ENCODE measurements at places on chromosomes 1 and 21.

DNA sequence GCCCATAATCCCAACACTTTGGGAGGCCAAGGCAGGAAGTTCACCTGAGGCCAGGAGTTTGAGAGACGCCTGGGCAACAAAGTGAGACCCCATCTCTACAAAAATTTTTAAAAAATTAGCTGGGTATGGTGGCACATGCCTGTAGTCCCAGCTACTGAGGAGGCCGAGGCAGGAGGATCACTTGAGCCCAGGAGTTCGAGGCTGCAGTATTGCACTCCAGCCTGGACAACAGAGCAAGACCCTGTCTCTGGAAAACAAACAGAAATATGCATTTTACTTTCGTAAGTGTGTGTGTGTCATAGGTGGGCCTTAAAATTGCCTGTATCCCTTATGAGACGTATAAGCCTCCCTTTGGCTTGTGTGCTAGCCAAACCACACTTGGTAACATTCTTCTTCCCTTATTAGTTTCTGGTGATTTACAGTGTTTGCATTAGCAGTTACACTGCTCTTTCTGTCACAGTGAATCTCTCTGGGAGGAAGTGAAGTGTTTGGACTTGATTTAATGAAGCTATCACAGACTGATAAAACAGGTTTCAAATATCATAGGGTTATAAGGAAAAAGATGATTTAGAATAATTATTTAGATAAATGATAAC lies 48.9 kb upstream of the KIF26B start:
- DNase-seq = no peak

DNA sequence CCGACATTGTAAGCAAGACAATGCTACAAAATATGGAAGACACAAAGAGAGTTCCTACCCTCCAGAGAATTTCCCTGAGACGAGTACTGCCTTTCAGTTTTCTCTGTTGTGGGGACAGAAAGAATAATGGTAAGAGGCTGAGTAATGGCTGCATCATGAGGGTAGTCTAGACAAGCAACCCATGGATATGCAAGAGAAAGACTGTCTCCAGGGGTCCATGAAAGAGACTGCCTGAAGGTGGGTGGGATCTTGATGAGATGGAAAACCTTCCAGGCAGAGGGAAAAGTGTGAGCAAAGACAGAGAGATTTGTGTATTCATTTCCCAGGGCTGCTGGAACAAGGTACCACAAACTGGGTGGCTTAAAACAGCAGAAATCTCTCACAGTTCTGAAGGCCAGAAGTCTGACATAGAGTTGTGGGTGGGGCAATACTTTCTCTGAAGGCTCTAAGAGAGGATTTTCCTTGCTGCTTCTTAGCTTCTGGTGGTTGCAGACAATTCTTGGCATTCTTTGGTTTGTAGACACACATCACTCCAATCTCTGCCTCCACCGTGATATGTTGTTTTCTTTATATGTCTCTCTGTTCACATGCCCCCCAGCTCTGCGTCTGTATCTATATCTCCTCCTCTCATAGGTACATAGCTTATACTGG lies 41.4 kb downstream of the ANP32E start:
- no peak for DNase-seq

- no peak for DNase-seq
Measured at GRCh38 chr1:168146160-168146539, 9.4 kb upstream of the GPR161 start.

DNA sequence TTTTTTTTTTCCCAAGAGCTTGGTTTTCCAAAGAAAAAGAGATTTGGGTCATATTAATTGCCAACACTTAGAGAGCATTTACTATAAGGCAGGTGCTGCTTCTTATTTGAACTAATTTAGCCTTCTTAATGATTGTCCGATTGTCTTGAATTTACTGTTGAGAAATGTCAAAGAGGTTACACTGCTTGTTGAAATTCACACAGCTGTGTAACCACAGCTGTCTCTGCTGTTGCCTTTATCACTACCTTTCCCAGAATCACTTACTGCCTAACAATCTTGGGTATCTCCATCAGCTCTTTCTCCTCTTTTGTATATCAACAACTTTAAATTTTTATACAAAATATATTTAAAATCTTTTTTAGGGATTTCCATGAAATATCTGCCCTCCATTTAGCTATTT lies 115.6 kb downstream of the UCHL5 start:
- no peak for DNase-seq

DNA sequence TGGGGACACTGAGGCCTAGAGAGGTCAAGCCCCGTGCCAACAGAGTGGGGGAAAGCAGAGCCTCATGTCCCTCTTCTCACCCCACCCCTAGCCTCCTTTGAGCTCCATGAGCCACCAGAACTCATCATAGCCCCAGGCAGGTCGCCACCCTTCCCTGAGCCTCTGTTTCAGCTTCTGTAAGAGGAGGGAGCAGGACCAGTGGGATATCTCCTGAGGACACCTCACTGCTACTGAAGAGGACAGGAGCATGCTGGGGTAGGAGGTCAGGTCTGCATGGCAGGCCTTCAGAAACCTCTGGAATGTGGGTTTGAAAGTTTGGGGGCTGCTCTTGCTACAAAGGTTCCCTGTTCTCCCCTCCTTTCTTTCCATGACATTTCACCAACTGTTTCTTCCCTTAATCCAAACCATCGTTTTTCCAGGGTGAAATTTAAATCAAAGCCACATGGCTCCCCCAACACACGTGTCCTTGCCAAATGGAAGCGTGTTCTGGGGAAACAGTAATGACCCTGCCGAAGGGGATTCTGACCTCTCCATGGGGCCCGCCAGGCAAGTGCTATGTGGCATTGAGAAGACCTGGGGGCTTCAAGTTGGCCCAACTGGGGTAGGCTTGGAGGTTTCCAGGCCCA lies 88.1 kb upstream of the RUNX3 start:
- DNase-seq = no peak

- DNase-seq = no peak
Measured at GRCh38 chr1:62726011-62726442, 37.8 kb upstream of the DOCK7 start.

- DNase-seq = no peak
Measured at GRCh38 chr1:56448529-56449300, 130.6 kb downstream of the PLPP3 start.

DNA sequence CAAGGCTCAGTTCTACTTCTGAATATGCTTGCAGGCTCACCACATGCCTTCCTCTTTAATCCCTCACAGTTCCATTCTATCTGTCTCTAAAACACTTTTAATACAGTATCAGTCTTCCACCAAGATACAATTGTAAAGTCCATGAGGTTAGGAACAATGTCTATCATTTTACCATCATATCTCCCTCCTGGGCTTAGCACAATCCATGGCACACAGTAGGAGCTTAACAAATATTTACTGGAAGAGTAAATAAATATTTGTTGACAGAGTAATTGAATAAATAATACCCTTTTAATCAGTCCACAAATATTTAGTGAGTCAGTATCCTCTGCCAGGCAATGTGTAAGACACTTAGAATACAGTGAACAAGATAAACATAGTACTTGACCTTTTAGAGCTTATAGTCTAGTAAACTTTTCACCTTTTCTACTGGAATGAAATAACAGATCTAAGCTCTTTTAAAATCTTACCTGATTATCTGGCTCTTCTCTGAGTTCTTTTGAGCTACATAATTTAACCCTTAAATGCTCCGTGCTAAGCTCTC lies 12.7 kb upstream of the GADD45A start:
- DNase-seq = no peak

DNA sequence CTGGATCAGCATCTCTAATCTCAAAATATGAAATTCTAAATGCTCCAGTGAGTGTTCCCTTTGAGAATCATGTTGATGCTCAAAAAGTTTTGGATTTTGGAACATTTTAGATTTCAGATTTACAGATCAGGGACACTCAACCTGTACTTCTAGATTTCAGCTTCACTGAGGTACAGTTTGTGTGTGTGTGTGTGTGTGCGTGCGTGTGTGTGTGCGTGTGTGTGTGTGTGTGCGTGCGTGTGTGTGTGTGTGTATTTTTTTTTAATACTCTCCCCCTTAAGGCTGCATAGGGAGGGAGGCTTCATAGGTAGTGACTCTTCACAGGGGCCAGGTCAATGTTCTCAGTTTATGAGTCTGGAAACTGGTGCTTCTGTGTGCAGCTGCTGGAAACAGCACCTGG lies 77.5 kb downstream of the BRINP2 start:
- no peak for DNase-seq

DNA sequence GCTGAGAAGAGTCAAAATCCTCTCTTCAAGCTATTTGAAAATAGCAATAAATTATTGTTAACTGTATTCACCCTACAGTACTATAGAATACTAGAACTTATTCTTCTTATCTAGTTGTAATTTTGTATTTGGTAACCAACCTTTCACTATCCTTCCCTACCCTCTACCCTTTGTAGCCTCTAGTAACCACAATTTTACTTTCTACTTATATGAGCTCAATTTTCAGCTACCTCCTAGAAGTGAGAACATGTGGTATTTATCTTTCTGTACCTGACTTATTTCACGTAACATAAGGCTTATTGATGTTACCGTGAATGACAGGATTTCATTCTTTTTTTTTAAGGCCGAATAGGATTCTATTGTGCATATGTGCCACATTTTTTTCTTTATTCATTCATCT lies 30.0 kb downstream of the ZC3H11B start:
- no peak for DNase-seq

DNA sequence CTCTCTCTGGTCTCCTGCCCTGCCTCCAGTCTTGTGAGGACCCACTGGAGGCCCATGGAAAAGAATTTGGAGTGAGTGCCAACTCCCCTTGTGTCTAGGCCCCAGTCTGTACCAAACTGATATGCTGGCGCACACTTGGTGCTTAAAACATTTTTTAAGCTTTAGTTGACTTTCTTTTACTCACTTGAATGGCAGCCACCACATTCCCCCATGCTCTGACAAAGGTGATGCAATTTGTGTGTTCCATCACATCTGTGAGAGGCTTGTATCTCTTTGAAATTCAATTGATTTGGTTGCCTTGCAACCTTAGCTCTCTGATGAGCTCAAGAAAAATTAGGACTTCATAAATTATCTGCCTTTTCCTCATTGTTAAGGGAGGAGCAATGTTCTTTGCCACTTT lies 30.5 kb upstream of the WDTC1 start:
- DNase-seq = no peak

DNA sequence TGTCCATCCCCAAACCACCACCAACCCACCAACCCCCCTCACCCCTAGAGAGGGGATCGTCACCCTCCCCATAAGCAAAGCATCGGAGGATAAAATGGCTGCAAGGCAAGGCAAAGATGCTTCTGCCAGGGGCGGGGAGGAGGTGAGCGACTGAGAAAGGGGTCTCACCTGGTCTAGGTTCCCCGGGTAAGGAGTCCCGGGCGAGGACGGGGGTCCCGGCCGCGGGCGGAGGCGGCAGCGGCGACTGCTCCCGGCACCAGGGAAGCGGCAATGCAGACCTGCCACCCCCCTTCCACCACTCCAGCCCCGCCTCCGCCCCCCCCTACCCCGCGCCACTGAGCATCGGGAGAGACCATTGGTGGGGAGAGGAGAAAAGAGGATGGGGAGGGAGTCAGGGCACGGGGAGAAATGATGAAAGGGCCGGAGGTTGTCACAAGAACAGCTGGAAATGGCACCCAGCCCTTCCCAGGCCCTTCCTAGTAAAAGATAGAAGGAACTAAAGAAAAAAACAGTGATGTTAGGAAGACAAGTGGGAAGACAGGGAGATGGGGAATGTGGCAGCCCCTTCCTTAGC lies at the start of gene SV2A:
SV2A (minus strand) TSS at position 274 of the 574 bp plus-strand sequence. CDS start 4,004 bp downstream, outside the sequence.
- DNase-seq = peak; percentile 44

DNA sequence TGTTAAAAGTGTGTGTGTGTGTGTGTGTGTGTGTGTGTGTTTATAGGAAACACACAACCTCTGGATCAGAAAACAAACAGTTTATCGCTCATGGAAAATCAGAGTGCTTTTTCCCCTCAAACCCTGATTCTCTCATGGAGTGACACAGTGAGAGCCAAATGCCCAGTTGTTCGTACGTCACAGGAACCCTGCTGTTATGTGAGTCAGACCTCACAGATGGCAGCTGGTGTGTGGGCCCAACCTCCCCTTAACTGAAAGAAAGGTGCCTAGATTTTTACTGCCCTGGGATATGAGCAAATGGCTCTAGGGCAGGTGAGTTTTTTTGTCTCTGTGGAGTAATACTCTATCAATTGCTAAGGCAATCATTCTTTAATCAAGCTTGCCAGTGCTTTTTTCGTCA lies 1788.1 kb downstream of the BRINP3 start:
- no peak for DNase-seq

- no peak for DNase-seq
Measured at GRCh38 chr1:241842565-241842964, 5.4 kb upstream of the EXO1 start.

- DNase-seq = no peak
Measured at GRCh38 chr1:85001742-85002141, 4.8 kb upstream of the MCOLN2 start.

DNA sequence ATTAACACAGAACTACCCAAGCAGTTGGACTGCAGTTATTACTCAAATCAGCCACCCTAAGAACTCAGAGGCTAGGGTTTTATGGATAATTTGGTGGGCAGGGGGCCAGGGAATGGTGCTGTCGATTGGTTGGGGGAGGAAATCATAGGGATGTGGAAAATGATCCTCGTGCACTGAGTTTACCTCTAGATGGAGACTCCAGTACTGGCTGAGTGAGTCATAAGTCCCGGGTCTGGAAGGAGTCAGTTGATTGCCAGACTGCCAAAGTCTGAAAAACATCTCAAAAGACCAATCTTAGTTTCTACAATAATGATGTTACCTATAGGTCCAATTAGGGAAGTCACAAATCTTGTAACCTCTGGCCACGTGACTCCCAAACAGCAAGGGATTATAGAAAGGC lies 257.5 kb upstream of the PRMT6 start:
- DNase-seq = no peak

DNA sequence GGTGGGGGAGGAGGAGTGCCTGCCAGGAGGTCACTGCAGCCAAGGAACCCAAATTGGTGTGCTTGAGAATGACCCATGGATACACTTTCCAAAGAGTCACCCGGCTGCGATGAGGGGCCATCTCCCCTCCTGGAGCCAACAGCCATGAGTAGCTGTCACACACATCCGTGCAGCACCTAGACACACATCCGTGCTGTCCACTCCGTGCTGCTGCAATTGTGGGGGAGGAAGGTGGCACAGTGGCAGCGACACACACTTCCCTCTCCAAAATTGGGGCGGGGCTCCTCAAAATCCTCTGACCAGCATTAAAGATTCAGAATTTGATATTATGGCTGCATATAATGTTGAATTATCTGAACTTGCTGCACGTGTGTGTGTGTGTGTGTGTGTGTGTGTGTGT lies 15.8 kb downstream of the TP73 start:
- DNase-seq = no peak

- DNase-seq = no peak
Measured at GRCh38 chr1:212453156-212453857, 20.6 kb downstream of the NENF start.

- DNase-seq = peak; percentile 85
Measured at GRCh38 chr1:148388260-148389026, 94.7 kb downstream of the PPIAL4G start.

DNA sequence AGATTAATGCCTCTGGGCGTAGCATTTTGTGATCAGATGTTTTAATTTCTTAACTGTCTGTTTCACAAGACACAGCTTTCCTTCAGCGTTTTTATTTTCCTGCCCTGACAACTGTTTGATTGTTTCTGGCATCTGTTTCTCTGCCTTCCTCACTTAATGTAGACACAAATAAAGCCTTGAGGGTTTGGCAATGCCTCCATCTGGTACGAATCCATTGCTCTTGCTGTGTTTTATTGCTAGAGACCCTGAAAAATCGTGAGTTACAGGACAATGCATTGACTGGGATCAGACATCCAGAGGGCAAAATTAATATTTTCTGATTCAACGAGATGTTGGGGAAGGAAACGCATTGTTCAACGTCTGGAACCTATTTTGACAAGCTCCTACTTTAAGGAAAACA lies 363.5 kb downstream of the MRPL39 start:
- DNase-seq = no peak

GRCh38 chr1:5722635-5723164 lies 269.5 kb downstream of the NPHP4 start:
- DNase-seq = no peak

Measured in activated CD4-positive, alpha-beta T cell treated with anti-CD3 and anti-CD28 coated beads for 4 hours (primary cell).